ENCODE measurements at places on chromosomes 16 and 17. TPM values are rescaled to one million over a fixed set of nuclear protein-coding genes. Genes with fewer than 3 reads are reported as not detected.

GRCh38 chr17:32827227-32827626 lies 49.7 kb downstream of the MYO1D start:
- no peak for DNase-seq

Gene NGFR
- 2.3 TPM for total RNA-seq

- DNase-seq: no peak
Measured at GRCh38 chr16:87582216-87582965, 19.9 kb upstream of the JPH3 start.

GRCh38 chr16:87648236-87648635 lies 45.9 kb downstream of the JPH3 start:
- no peak for DNase-seq

Gene CD300LG
- 5.7 TPM for total RNA-seq

All from lower lobe of right lung (tissue), 2 donors.